Activated CD8-positive, alpha-beta T cell treated with anti-CD3 and anti-CD28 coated beads for 36 hours (primary cell): ENCODE measurements at places on chromosomes 1 and 21.

- DNase-seq: no peak
These were observed 10.3 kb downstream of the CPLANE2 start for GRCh38 chr1:16226490-16227179.

- DNase-seq: no peak
These were observed 108.2 kb downstream of the VPS13D start for GRCh38 chr1:12338017-12338416.

GRCh38 chr1:226082959-226083301, 20.4 kb downstream of the H3-3A start:
- DNase-seq: no peak

DNA sequence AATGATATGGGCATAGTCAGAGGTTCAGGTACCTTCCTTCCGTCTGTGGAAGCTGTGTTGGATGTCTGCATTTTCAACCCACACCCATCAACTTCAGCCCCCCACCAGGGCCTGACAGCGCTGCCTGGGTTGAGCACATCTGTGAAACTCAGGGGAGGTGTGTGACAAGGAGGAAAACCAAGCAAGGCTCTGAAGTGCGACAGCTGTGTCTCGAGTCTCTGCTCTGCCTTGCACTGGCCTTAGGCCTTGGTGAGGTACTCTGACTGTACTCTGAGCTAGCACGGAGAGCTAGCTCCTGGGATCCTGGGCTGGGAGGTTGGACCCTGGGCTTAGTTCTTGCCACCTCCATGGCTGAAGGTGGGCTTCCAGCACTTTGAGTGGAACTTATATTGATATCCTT, 9.1 kb downstream of the VANGL2 start:
- DNase-seq: no peak

DNA sequence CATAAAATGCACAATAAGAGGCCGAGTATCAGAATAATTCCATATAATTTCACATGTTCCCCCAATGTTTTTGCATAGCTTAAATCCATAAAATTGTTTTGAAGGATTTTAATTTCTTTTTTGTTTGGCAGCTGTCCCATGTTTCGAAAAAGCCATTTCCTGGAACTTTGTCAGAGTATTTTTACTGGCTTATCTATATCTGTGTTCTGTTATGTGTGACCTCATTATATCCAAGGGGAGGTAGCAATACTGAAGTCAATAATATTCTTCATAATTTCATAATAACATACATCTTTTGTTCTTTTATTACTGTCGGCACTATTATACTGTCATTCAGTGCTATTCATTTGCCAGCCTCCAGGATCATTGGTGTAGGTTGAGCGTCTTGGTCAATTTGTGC, 9.4 kb upstream of the BACH1 start:
- no peak for DNase-seq
